ENCODE measurements at places on chromosomes 5 and 9. TPM values are rescaled to one million over a fixed set of nuclear protein-coding genes. Genes with fewer than 3 reads are reported as not detected.

The PCDHGC5 gene
- total RNA-seq, result 0.77 TPM

GRCh38 chr9:21452681-21453080 is 12.4 kb downstream of the IFNA1 start:
- no peaks in the 10 kb centered on the region for H3K4me1 ChIP-seq
- no peak overlapping the region for H3K4me3 ChIP-seq
- H3K27ac ChIP-seq, result no peak overlapping the region

DNA sequence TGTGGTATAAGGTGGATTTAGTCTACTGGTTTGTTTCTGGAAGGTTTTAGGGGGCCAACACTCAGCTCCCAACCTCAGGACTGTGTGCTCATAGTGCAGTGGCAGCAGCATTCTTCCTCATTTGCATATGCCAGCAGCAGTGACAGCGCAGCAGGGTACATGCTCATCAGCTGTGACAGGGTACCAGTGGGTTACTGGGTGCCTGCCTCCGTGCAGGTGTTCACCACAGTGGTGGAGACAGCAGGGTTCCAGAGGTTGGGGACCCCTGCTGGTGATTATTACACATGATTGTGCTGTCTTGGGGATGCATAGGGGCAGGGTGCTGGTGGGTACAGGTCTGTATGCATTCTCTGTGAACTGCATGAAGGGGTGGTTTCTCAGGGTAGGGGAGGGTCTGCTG is 45.5 kb upstream of the IFNE start:
- H3K4me3 ChIP-seq, result no peak overlapping the region
- H3K36me3 ChIP-seq, result no peaks in the 10 kb centered on the region
- no peak overlapping the region for H3K27ac ChIP-seq
- no peaks in the 10 kb centered on the region for H3K4me1 ChIP-seq

- H3K4me1 ChIP-seq, result no peaks in the 10 kb centered on the region
- no peak for DNase-seq
- no peak overlapping the region for H3K27ac ChIP-seq
- no peaks in the 10 kb centered on the region for H3K36me3 ChIP-seq
Observed at GRCh38 chr5:153941265-153941664, 97.4 kb downstream of the FAM114A2 start.

DNA sequence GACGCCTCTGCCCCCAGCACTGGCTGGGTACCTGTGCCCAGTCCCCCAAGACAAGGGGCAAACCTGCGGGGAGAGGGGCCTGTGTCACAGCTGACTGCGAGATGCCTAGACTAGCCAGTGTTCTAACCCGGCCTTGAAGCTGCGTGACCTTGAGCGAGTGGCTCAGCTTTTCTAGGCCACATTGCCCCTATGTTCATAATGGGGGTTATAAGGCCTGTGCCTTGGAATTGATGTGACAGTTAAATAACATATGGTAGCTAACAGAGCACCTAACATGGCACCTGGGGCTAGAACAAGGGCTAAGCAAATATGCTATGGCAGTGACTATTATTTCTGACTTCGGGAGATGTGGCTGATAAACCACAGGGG is 22.8 kb upstream of the COL27A1 start:
- H3K36me3 ChIP-seq, result no peaks in the 10 kb centered on the region
- H3K27ac ChIP-seq, result no peak overlapping the region
- H3K4me3 ChIP-seq, result no peak overlapping the region
- no peaks in the 10 kb centered on the region for H3K27me3 ChIP-seq
- no peaks in the 10 kb centered on the region for H3K4me1 ChIP-seq

GRCh38 chr5:96699186-96699820 is 37.1 kb downstream of the CAST start:
- no peak overlapping the region for H3K27ac ChIP-seq
- no peak overlapping the region for H3K4me3 ChIP-seq
- no peaks in the 10 kb centered on the region for H3K27me3 ChIP-seq
- H3K36me3 ChIP-seq, result peaks cover 8% of the 10 kb centered on the region

DNA sequence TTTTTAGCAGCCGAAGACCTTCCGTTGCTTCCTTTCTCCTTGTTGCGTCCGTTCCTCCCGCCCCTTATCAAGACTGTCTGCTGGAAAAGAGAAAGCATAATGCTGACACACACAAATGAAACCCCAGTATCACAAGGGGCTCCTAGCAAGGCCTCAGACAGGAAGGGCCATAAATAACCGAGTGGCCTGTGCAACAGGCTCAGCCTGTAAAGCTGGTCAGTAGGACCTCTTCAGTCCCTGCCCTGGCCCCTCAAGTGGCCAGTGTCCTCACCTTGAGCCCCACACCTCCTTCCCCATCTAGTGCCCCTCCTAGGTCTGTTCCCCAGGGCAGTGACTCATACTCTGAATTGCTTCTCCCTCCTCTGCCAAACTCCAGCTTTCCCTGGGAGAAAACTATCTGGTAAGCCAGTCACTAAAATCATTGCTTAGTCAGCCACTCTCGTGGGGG is 174.6 kb upstream of the IL12B start:
- peaks cover 7% of the 10 kb centered on the region for H3K4me1 ChIP-seq
- H3K36me3 ChIP-seq, result no peaks in the 10 kb centered on the region
- peak overlapping the region; percentile 62 for H3K27ac ChIP-seq
- H3K27me3 ChIP-seq, result no peaks in the 10 kb centered on the region
- H3K4me3 ChIP-seq, result no peak overlapping the region
- DNase-seq, result peak; percentile 72

DNA sequence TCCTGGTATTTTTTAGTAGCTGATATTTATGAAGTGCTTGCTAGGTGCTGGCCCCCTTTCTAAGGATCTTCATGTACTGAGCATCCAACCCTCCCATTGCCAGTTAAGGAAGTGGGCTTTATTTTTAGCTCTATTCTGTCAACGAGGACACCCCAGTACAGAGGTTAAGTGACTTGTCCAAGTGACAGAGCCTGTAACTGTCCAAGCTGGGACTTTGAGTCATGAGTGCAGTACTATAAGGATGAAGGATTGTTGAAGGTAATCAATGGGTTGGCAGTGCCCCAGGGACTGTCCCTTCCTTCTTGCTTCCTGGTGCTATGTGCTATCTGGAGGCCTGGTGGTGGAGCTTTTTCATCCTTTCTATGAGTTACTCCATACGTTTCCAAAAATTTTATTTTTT is 18.0 kb upstream of the FABP6 start:
- no peaks in the 10 kb centered on the region for H3K27me3 ChIP-seq
- no peaks in the 10 kb centered on the region for H3K4me1 ChIP-seq
- H3K4me3 ChIP-seq, result no peak overlapping the region
- no peak for DNase-seq

The TMEM232 gene
- 4.9 TPM for total RNA-seq

GRCh38 chr9:1875251-1875851 is 139.8 kb upstream of the SMARCA2 start:
- H3K4me3 ChIP-seq, result no peak overlapping the region
- no peak overlapping the region for H3K27ac ChIP-seq
- no peaks in the 10 kb centered on the region for H3K36me3 ChIP-seq
- no peaks in the 10 kb centered on the region for H3K27me3 ChIP-seq
- no peak for DNase-seq

DNA sequence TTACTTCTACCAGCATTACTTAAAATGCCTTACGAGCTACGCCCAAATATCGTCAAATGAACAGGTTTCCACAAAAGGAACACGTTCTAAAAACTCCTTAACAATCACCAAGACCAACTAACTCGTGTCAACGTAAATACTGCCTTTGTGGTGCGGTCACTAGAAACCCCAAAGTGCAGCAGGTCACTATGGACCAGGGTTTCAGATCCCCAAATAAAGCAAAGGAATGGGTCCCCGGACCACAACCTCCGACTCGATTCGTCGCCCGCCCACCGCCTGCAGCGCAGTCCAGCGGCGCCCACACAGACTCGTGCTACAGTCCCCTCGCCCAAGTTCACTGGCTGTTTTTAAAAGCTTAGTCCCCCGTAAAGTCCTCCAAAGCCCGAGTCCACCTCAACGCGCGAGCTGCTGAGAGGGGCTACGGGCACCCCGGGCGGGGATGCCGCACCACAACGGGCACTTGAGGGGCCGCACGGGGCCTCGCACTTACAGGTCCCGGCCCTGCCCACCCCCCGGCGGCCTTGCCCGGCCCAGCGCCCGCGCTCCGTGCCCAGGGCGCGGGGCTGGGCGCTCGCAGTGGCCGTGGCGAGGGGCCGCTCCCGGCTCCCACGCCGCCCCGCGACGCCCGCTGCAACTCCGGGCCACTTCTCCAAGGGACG is 1.1 kb downstream of the NFIB start:
- H3K27me3 ChIP-seq, result no peaks in the 10 kb centered on the region
- H3K27ac ChIP-seq, result peak overlapping the region; percentile 48
- no peaks in the 10 kb centered on the region for H3K36me3 ChIP-seq
- peak overlapping the region; percentile 79 for H3K4me3 ChIP-seq
- DNase-seq, result peak; percentile 40

The ATOSB gene
- total RNA-seq, result 19.7 TPM

The ARSI gene
- total RNA-seq, result not detected

- no peaks in the 10 kb centered on the region for H3K27me3 ChIP-seq
- H3K27ac ChIP-seq, result no peak overlapping the region
- no peak for DNase-seq
- no peaks in the 10 kb centered on the region for H3K4me1 ChIP-seq
Observed at GRCh38 chr5:154498994-154499393, 21.0 kb upstream of the HAND1 start.

DNA sequence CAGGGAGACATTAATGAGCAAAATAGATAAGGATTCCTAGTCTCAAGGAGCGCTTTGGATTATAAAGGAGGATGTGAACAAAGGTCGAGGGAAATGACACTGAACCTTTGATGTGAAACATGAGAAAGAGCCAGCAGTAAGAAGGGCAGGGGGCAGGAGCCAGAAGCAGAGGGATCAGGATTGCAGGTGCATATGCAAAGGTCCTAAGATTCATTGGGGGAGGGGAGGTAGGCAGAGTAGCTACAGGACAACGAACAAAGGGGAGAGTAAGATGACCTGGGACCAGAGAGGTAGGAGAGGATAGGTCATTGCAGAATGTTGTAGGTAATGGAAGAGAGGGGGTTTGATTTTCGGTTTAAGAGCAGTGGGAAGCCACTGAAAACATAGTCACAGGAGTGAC is 129.2 kb upstream of the TRPM3 start:
- no peak for DNase-seq
- H3K4me3 ChIP-seq, result no peak overlapping the region

The STRBP gene
- total RNA-seq, result 10.8 TPM

The PALM2AKAP2 gene
- total RNA-seq, result 18.8 TPM

The C9orf85 gene
- 18.8 TPM for total RNA-seq

The QRFP gene
- total RNA-seq, result not detected

The MSX2 gene
- total RNA-seq, result 0.61 TPM

- no peaks in the 10 kb centered on the region for H3K36me3 ChIP-seq
- H3K27ac ChIP-seq, result peak overlapping the region; percentile 100
- H3K4me1 ChIP-seq, result peaks cover 41% of the 10 kb centered on the region
- H3K27me3 ChIP-seq, result no peaks in the 10 kb centered on the region
Observed at GRCh38 chr9:70413464-70413798, 1.0 kb downstream of the KLF9 start.

The PKD2L2 gene
- 0.46 TPM for total RNA-seq

GRCh38 chr5:143800715-143801114 is 11.2 kb upstream of the HMHB1 start:
- H3K4me3 ChIP-seq, result no peak overlapping the region
- no peak overlapping the region for H3K27ac ChIP-seq
- peaks cover under 1% of the 10 kb centered on the region for H3K27me3 ChIP-seq

GRCh38 chr9:130453487-130453886 is 8.7 kb downstream of the ASS1 start:
- peak overlapping the region; percentile 85 for H3K27ac ChIP-seq
- H3K27me3 ChIP-seq, result no peaks in the 10 kb centered on the region
- peak; percentile 93 for DNase-seq
- peaks cover 38% of the 10 kb centered on the region for H3K4me1 ChIP-seq
- no peak overlapping the region for H3K4me3 ChIP-seq

DNA sequence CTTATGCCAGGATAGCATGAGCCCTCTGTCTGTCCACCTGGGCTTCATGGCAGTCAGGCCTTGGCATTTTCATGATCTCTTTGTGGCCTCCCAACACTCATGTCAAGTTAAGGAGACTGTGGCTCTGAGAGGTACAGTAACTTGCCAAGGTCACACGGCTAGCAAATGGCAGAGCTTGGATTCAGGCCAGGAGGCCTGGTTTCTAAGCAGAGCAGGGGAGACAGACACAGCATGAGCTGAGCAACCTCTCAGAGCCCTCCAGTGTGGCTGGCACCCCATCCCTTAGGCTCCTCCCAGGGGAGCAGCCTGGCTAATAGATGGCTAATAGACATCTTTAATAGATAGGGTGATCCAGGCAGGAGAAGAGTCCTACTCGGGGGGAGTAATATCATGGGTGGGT is 4.1 kb downstream of the SYNPO start:
- no peaks in the 10 kb centered on the region for H3K27me3 ChIP-seq
- peak; percentile 95 for DNase-seq
- H3K27ac ChIP-seq, result peak overlapping the region; percentile 99
- peaks cover 75% of the 10 kb centered on the region for H3K4me1 ChIP-seq

GRCh38 chr5:10595672-10596309 is 31.9 kb downstream of the ANKRD33B start:
- H3K27me3 ChIP-seq, result no peaks in the 10 kb centered on the region
- no peaks in the 10 kb centered on the region for H3K36me3 ChIP-seq
- H3K27ac ChIP-seq, result no peak overlapping the region
- H3K4me1 ChIP-seq, result no peaks in the 10 kb centered on the region
- no peak overlapping the region for H3K4me3 ChIP-seq

DNA sequence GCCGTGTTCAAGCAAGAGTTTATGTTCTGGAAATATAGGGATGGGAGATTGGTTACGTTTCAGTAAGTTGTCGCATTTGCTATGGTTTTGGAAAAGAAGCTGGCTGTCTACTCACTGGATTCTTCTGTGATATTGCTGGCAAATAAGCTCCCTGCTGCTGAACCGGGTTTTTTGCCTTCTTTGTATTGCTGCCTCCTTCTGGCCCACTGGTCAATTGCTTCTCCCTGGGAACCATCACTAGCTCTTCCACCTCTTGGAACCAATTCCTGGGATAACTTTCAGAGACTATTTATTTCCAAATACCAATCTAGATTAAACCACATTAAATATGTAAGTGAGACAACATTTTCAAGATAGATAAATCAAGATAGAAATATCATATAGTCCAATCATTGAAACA is 43.0 kb downstream of the NUDT12 start:
- no peaks in the 10 kb centered on the region for H3K36me3 ChIP-seq
- no peak overlapping the region for H3K27ac ChIP-seq
- peaks cover 4% of the 10 kb centered on the region for H3K27me3 ChIP-seq
- H3K4me1 ChIP-seq, result no peaks in the 10 kb centered on the region

GRCh38 chr9:33455945-33456344 is 8.6 kb upstream of the AQP3 start:
- no peaks in the 10 kb centered on the region for H3K27me3 ChIP-seq
- DNase-seq, result no peak

DNA sequence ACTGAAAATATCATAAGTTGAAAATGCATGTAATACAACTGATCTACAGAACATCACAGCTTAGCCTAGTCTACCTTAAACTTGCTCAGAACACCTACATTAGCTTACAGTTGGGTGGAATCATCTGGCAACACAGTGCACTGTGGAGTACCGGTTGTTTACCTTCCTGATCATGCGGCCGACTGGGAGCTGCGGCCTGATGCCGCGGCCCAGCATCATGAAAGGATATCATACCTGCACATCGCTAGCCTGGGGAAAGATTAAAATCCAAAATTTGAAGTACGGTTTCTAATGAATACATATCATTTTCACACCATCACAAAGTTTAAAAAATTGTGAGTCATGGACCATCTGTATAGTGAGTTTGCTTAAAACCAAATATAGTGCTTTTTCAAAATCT is 1.8 kb downstream of the HACD4 start:
- H3K27ac ChIP-seq, result no peak overlapping the region
- no peak for DNase-seq
- H3K27me3 ChIP-seq, result no peaks in the 10 kb centered on the region
- H3K4me3 ChIP-seq, result no peak overlapping the region
- H3K36me3 ChIP-seq, result no peaks in the 10 kb centered on the region
